ENCODE measurements at places on chromosomes 6 and 20. TPM values are rescaled to one million over a fixed set of nuclear protein-coding genes. Genes with fewer than 3 reads are reported as not detected.

DNA sequence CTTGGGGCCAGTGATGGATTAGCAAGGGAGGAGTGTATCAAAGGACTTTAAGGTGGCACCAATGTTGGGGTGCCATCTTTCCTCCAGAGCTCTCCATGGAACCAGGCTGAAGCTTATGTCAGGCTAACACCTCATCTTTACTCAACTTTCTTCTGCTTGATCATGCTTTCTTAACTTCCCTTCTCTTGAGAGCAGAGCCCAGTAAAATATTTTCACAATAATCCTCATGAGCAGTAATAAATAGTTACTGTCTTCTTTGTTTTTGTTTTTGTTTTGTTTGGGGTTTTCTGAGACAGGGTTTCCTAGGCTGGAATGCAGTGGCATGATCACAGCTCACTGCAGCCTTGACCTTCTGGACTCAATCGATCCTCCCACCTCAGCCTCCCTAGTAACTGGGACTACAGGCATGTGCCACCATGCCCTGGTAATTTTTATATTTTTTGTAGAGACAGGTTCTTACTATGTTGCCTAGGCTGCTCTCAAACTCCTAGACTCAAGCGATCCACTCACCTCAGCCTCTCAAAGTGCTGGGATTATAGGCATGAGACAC lies 127.9 kb upstream of the TOP1 start:
- DNase-seq = no peak
- H3K27ac ChIP-seq = no peak overlapping the region
- H3K27me3 ChIP-seq = no peaks in the 10 kb centered on the region
- H3K4me1 ChIP-seq = no peaks in the 10 kb centered on the region
- H3K36me3 ChIP-seq = no peaks in the 10 kb centered on the region

DNA sequence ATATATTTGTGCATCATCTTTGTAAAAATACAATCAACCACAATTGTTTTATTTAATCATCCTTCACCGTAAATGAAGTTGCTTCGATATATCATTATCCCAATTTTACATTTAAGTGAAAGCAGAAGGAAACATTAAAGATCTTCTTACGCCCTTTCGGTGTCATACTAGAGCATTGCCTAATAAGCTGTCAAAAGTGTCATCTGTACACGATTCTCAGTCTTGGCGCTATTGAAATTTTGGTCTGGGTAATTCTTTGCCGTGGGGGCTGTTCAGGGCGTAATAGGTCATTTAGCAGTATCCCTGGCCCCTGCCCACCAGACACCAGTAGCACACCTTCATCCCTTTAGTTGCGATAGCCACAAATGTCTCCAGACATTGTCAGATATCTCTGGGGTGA lies 40.4 kb upstream of the TMEM170B start:
- no peaks in the 10 kb centered on the region for H3K27me3 ChIP-seq
- H3K4me3 ChIP-seq = no peak overlapping the region
- no peaks in the 10 kb centered on the region for H3K4me1 ChIP-seq
- no peak overlapping the region for H3K27ac ChIP-seq

DNA sequence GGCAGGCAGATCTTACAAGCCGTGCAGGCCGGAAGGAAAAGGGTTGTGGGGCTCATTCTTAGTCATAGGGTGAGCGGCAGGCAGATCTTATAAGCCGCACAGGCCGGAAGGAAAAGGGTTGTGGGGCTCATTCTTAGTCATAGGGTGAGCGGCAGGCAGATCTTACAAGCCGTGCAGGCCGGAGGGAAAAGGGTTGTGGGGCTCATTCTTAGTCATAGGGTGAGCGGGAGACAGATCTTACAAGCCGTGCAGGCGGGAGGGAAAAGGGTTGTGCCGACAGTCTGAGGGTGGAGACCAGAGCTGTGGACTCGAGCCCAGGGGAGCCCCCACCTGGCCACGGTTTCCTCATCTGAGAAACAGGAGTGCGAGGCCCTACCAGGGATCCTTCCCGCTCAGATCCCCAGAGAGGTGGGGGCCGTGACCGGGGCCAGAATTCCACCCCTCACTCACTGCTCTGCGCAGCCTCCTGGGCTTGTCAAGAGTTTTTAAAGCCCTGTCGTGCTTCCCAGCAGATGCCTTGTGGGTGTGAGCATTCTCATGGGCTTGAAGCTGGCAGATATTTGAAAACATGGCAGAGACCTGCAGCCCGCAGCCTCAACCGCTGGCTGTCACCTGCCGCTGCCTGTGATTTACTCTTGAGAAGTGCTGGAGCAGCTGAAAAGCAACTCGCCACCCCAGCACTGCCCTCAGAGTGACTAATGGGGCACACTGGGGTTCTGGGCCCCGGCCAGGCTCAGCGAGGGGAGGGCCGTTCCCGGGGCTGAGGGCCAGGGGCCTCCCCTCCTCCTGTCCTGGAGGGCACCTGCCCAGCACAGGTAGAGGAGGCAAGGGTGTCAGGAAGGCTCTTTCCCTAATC lies 31.9 kb downstream of the NTSR1 start:
- H3K27ac ChIP-seq = peak overlapping the region; percentile 88
- H3K27me3 ChIP-seq = no peaks in the 10 kb centered on the region
- H3K4me1 ChIP-seq = peaks cover 59% of the 10 kb centered on the region

GRCh38 chr6:5537967-5538366 lies 276.7 kb downstream of the FARS2 start:
- no peak overlapping the region for H3K4me3 ChIP-seq
- no peaks in the 10 kb centered on the region for H3K27me3 ChIP-seq
- H3K36me3 ChIP-seq = no peaks in the 10 kb centered on the region
- no peak for DNase-seq
- no peaks in the 10 kb centered on the region for H3K4me1 ChIP-seq

DNA sequence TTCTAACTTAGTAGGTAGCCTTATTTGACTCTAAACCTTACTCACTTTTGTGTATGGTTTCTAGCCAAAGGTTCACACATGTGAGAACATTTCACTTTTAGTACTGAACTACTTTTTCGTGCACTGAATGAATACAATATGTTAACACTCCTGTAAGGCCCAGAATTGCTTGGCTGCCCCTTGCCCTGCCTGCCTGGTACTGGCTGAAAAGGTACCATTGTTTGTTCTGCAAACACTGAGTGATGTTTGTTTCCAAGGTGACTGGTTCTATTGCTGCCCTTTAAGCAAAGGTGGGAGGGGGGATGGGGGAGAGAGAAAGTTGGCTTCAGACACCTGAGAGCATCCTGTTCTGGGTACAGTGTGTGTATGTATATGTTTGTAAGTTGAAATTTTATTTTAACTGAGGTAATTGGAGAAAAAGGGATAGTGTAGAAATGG lies 31.2 kb downstream of the RREB1 start:
- peak overlapping the region; percentile 94 for H3K27ac ChIP-seq
- no peaks in the 10 kb centered on the region for H3K36me3 ChIP-seq
- no peak for DNase-seq

GRCh38 chr6:130020073-130020906 lies 1.9 kb downstream of the L3MBTL3 start:
- no peaks in the 10 kb centered on the region for H3K27me3 ChIP-seq
- DNase-seq = no peak
- peak overlapping the region; percentile 73 for H3K4me3 ChIP-seq
- H3K4me1 ChIP-seq = no peaks in the 10 kb centered on the region

DNA sequence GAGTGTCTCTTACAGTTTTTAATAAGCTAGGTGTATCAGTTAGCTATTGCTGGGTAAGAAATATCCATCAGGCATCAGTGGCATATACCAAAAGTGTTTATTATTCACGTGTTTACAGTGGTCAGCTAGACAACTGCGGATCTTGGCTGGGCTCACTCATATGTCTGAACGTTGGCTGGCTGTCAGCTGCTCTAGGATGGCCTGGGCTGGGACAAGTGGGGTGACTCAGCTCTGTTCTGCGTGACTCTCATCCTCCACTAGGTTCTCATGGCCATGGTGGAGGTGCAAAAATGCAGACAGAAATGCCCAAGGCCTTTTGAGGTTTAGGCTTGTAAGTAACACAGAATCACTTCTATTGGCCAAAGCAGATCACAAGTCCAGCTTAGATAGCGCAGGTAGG lies 22.0 kb downstream of the ZNF341 start:
- no peak overlapping the region for H3K4me3 ChIP-seq
- 0 out of 2 replicates have a peak, but pooled peaks cover 3% of the 10 kb centered on the region for H3K36me3 ChIP-seq
- DNase-seq = no peak
- H3K4me1 ChIP-seq = no peaks in the 10 kb centered on the region
- H3K27me3 ChIP-seq = no peaks in the 10 kb centered on the region

DNA sequence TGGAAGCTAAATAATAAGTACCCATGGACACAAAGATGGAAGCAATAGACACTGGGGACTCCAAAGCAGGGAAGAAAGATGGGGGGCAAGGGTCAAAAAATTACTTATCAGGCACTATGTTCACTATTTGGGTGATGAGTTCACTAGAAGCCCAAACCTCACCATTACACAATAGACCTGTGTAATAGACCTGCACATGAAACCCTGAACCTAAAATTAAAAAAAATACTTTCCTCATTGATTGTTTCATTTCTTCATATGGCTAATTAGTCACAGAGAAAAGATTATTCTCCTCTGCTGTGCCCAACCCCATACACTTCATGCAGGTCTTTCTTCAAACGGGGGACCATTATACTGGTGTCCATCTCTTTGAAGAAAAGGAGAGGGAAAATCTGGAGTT lies 213.0 kb upstream of the DTNBP1 start:
- H3K27ac ChIP-seq = no peak overlapping the region
- no peaks in the 10 kb centered on the region for H3K4me1 ChIP-seq
- no peak overlapping the region for H3K4me3 ChIP-seq
- no peaks in the 10 kb centered on the region for H3K36me3 ChIP-seq

DNA sequence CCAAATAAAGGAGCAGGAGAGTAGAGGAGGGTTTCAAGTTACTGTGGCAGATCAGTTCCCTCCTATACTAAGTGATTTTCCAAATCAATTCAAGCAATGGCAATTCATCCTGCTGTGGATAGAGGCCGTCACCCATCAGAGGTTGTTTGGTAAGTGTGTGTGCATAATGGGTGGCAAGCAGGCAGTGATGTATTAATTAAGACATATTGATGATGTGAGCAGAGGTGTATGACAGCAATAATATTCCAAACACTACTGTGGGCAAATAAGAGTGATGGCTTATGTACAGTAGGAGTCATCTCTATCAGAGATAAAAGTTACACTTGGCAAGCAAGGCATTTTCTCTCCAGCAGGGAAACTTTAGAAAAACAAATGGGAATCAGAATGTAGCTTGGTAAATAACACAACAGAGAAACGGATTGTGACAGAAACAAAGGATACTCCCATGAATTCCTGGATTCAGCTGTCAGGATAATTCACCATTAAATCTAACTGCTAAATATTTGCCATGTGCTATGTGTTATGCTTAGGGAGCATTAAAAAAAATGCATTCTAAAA lies 196.3 kb downstream of the KHDC1L start:
- no peak for DNase-seq
- peaks cover 16% of the 10 kb centered on the region for H3K4me1 ChIP-seq

DNA sequence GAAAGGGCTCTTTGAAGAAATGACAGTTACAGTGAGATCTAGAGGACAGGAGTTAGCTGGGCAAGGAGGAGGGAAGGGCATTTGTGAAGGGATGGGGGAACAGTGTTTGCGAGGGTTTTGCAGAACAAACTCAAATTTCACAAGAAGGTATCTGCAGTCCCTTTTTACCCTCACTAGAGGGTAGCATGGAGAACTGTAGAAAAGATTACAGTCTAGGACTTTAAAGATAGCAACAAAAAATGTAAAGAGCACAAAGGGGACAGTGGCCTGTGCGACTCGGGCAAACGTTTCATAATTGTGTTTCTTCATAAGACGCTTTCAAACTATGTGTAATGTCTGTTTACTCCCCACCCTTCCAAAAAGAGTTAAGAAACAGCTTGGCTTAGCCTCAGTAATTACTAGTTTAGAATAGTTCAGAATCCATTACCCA lies 21.2 kb upstream of the ASXL1 start:
- H3K27ac ChIP-seq = no peak overlapping the region
- H3K36me3 ChIP-seq = 0 out of 2 replicates have a peak, but pooled peaks cover under 1% of the 10 kb centered on the region
- H3K4me1 ChIP-seq = no peaks in the 10 kb centered on the region
- no peak overlapping the region for H3K4me3 ChIP-seq
- DNase-seq = peak; percentile 51

DNA sequence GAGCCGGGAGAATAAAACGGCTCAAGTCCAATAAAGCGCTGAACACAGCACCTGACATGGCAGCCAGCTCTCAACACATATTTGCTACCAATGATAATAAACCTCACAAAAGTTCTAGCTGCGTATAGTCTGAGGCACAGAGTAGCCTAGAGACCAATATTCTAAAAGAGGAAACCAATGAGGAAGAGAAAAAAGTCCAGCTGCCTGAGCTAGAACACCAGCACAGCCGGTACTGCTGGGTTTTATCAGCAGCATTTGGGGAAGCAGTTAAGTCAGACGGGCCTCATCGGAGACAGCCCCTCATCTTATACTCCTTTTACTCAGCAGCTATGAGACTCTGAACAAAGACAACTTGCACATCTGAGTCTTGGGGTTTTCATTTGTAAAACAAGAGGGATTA lies 2.4 kb upstream of the RTF2 start:
- H3K4me3 ChIP-seq = no peak overlapping the region
- H3K4me1 ChIP-seq = peaks cover 9% of the 10 kb centered on the region
- H3K27me3 ChIP-seq = 0 out of 2 replicates have a peak, but pooled peaks cover 2% of the 10 kb centered on the region

GRCh38 chr6:37109714-37110499 lies 60.0 kb upstream of the PIM1 start:
- H3K4me1 ChIP-seq = peaks cover 27% of the 10 kb centered on the region
- H3K36me3 ChIP-seq = no peaks in the 10 kb centered on the region
- H3K4me3 ChIP-seq = no peak overlapping the region
- H3K27me3 ChIP-seq = no peaks in the 10 kb centered on the region
- peak overlapping the region; percentile 89 for H3K27ac ChIP-seq
- DNase-seq = no peak

DNA sequence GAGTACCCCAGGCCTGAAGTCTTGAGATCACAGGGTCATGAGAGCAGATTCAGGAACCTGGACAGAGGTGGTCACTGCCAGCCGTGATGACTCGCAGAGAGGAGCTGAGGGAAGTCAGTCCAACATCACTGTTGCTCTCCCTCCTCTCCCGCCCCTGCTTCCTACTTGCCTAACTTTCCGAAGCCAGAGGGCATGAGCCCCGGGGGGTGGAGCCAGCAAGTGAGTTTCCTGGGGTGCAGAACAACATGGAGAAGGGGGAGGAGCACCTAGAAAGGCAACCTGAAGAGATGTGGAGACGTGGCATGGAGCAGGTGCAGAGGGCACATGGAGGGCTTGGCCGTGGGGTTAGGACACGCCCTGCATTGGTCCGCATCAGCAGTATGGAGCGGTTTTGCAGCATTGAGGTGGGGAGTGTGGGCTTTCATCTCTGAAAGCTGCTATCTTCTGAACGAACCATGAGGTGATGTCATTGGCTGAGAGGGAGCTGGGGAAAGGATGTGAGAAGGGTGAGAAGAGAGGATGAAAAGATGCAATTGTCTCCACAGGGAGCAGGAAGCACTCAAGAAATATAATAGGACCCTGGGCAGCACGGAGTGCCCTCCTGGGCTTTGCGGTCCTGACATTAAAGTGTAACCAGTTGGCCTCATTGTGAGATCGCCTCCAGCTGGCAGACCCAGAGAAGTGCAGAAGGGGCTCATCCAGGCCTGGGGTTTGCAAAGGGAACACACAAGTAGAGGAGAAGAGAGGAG lies 25.0 kb downstream of the GDAP1L1 start:
- no peaks in the 10 kb centered on the region for H3K4me1 ChIP-seq
- no peak for DNase-seq
- H3K36me3 ChIP-seq = no peaks in the 10 kb centered on the region

The SOX18 gene
- 18.7 TPM for total RNA-seq

The ERMARD gene
- 38.5 TPM for total RNA-seq

The RNF114 gene
- 70.0 TPM for total RNA-seq

The FRK gene
- 2.5 TPM for total RNA-seq

The ARHGAP18 gene
- total RNA-seq = 11.6 TPM

The PDE7B gene
- 0.03 TPM for total RNA-seq

Measured in Panc1 (cell line).